Stimulated activated naive CD4-positive, alpha-beta T cell treated with Interleukin-2 at 50 U/mL for 16 hours (primary cell): ENCODE measurements at places on chromosomes 7 and 10.

DNA sequence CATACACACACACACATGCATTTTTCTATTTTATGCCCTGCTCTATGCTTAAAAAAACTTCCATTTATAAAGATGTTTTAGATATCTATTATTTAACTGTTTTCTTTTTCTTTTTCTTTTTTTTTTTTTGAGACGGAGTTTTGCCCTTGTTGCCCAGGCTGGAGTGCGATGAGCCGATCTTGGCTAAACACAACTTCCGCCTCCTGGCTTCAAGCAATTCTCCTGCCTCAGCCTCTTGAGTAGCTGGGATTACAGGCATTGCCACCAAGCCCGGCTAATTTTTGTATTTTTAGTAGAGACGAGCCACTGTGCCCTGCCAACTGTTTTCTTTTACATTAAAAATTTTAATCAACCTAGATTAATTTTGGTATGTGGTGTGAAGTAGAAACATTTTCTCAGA is 45.6 kb upstream of the PURB start:
- no peak for DNase-seq

GRCh38 chr10:22646388-22646853 is 68.0 kb downstream of the PIP4K2A start:
- no peak for DNase-seq

DNA sequence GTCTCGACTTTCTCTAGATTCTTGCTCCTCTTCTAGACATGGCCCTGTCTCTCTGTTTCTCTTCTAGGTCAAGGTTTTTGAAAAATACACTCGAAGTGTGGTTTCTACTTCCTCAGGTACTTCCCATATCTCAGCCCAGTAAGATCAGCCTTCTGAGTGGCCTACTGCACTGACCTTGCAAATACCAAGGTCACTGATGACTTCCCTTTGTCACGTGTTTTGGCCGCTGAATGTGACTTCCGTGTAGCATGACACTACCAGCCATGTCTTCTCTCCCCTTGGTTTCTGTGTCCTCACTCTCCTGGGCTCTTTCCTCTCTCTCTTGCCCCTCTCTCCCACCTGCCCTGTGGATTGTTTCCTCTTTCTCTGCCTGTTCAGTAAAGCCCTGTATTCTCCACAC is 7.9 kb upstream of the WIPF3 start:
- no peak for DNase-seq

GRCh38 chr10:15262036-15262713 is 93.7 kb upstream of the NMT2 start:
- no peak for DNase-seq

DNA sequence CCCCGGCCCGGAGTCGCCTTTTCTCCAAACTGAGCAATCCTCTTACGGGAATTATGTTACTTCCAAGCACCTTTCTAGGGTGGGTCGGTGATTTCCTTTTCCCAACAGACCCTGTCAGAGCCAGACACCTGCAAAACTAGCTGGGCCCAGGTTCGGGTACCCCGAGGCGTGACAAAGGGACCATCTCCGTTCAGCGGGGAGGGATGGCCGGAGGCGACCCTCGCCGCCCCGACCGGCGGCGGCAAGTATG is 445 bp downstream of the PPA1 start:
- DNase-seq, result no peak

DNA sequence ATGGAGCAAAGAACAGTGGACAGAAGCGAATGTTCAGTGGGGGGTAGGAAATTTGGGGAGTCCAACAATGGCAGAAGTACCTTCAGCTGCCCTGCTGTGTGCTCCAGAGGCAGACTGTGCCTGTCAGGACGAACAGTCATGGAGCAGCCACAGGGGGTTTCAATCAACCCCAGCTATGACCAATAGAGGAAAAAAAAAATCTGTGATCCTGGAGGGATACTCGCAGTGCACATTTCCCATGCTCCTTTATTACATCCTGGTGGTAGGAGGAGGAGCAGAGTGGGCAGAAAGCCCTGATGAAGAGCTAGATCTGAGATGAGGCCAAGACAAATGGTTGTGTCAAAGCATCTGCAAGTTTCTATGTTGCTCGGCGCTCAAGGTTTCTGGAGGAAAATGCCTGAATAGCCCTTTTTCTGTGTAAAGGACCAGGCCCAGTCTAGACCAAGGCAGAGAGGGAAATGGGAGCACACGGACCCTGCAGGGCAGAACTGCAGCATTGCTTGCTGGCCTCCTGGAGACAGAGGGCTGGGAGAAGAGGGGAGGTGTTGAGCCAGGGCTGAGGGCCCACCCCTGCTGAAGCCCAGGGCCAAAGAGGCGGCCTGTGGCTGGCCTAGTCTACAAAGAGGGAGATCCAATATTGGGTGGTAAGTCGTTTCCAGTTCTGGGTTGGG is 201.5 kb downstream of the GRID1 start:
- no peak for DNase-seq

- DNase-seq, result no peak
Observed at GRCh38 chr7:70380421-70381015, 751.4 kb upstream of the GALNT17 start.

GRCh38 chr7:110356438-110356837 is 734.5 kb upstream of the LRRN3 start:
- no peak for DNase-seq

GRCh38 chr7:128767475-128768110 is 8.0 kb downstream of the OPN1SW start:
- DNase-seq, result no peak

DNA sequence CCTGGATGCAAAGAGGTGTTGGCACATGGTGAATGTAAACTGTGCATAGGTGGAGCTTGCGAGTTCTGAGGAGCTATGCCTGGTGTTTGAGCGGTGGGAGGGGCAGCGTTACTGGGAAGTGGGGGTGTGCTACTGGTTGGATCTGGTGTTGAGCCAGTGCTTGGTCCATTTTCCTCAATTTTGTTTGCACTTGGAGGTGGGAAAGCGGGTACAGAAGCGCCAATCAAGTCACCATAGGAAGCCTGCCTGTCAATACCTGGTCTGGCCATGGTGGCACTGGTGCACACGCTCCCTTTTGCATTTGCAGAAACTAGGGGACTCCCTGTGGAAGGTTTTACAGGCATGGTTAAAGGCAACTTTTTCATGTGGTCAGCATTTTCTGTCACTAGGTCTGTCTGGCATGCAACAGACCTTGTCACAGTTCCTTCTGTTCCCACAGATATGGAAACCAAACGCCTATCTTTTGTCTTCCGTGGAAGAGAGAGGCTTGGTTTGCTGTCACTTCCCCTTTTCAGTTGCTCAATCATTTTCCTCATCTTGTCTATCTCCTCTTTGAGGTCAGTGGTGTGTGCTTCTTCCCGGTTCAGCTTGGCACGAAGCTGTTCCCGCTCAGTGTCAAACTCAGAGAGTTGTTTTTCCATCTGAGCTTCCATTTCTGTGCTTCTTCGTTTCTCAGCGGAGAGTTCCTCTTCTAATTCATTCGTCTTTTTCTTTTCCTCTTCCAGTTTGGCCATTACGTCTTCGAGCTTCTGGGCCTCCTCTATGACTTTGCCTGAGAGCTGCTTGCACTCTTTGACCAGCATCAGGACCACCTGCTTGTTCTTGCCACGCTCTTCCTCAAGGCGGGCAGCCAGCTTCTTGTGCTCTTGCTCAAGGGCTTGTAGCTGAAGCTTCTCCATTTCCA is 81.1 kb downstream of the CTTNBP2 start:
- no peak for DNase-seq

DNA sequence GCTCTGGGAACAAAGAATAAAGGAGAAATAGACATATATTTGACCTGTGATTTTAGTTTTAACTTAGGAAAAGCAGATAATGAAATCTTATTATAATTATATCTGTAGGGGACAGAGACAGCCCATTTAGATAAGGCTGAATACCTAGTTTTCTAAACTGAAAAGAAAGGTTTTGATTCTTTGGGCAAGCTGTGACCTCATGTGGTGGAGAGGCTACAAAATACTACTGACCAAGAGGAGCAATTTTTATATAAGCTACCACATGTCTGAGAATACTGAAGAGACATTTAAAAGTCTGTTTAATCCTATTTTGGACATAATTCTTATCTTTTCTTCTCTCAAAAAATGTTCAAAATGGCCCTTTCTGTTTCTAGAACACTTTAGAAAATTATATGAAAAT is 271.0 kb downstream of the MTERF1 start:
- DNase-seq, result no peak

- no peak for DNase-seq
Observed at GRCh38 chr7:156576216-156577058, 64.1 kb upstream of the RNF32 start.

DNA sequence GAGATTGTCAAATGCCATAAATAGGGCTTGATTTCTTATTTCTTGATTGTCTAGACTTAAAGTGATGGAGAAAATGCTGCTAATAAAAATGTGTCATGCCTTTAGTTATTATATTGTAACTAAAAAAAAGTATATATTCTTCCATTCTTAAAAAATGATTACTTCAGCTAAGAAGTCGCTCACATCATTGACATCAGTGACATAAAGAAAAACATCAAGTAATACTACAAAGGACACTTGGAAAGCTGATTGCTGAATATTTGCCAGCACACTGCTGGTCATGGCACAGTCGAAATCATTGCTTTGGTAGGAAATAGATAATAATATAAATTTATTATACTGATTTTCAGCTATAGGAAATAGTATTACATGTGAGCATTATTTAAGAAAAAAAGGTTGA is 62.6 kb downstream of the LOXL4 start:
- DNase-seq, result no peak

DNA sequence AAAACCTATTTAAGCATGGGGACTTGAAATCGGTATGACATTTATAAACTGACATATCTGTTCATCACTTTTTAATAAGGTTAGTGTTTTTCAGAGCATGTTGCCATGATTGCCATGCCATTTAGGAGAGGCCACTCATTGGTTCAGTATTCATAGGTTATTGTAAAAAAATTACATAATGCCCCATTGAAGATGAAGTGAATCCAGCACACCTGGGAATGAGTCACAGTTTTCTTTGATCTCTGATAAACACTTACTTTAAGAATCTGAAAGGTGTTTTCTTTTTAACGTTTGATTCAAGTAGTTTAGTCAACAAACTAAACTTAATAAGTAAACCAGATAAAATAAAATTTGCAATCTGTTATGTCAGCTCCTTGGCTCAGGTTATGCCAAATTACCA is 278.3 kb downstream of the ARL4A start:
- no peak for DNase-seq

DNA sequence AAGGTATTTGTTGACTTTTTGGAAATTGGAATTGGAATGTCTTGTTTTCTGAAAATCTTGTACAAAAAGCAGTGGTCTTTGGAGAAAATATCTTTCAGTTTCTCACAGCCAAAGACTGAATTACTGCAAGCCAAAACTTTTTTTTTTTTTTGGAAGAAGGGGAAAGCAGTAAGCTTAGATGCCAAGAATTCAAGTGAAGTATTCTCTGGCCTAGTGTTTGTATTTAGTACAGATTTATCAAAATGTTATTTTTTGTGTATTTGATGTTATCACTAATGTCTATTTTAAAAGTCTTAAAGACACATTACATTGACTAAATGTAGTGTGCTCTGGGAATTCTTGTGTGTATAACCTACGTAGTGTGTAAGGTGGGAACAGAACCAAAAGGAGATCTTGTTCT is 6.2 kb downstream of the TET1 start:
- no peak for DNase-seq

- no peak for DNase-seq
Observed at GRCh38 chr7:45106-46090, 147.0 kb upstream of the FAM20C start.

DNA sequence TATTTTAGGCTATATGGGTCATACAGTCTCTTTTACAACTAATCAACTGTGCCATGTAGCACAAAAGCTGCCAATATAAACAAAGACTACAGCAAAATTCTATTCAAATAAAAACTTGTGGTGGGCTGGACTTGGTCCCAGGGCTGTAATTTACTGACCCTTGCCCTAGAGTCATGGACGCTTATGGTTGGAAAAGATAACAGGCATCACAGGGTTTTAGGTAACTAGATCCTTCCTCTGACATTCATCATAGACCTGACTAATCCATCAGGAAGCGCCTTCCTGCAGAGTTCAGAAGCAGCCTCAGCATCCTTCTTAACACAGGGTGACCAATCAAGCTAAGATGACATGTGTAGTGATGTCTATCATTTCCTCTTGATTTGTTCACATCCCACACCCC is 40.2 kb upstream of the GPAM start:
- DNase-seq, result no peak

DNA sequence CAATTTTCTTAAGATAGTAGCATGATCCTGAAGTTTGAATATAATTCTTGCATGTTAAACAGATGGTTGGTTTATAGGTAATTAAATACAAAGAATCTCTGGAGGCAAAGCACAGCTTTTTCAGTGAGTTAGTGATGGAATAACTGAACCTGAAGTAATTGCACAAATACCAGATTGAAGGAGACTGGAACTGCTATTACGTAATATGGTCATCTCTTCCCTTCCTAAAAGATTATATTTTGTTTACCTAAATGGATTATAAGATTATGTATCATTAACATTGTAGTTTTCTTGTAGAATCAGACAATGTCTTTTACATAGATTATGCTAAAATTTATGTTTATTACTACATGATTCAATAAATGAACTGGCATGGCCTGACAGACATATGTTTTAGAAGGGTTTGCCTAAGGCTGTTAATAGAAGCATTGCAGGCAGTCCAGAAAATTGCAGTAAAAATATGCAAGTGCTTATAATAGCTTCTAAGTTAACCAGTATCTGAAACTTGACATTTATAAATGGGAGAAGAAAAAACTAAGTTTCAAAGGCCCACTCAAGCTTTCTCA is 35.8 kb upstream of the GPR37 start:
- DNase-seq, result no peak

DNA sequence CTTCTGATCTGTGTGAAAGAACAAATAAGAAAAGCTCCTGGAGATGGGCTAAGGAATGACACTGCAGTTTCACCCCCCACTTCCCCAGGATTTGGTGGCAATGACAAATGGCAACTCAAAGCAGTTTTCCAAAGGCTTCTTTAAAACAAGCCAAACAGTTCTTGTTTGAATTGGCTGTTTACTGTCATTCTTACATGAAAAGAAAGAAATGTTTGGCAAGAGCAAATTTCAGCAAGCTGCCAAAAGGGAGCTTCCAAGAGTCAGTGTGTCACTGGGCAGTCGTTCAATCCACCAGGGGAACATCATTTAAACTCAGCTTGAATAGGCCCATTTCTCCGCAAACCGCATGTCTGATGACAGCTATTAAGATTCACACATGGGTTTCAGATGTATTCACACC is 119.0 kb upstream of the RHOBTB1 start:
- DNase-seq, result no peak

DNA sequence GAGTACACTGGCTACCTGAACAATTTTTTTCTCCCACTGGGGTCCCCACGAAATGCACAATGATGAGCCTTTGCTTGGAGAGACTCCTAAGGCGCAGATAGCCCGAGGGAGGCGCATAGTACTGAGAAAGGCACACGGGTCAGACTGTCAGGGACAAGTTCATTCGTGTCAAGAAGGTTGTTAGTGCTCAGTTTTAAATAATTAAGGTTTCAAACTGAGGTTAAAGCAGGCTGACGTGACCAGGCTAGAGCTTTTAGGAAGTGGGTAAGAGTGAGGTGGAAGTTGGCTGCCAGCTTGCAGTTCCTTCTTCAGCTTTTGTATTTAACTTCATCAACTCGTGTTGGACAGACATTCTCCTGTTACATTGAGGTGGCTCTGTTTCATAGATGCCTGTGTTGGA is 31.6 kb downstream of the RBM33 start:
- no peak for DNase-seq

GRCh38 chr7:16883918-16884317 is 2.1 kb upstream of the AGR3 start:
- no peak for DNase-seq
